Right ventricle myocardium superior (tissue), 1 donor: ENCODE measurements at places on chromosomes 2 and 18. TPM values are rescaled to one million over a fixed set of nuclear protein-coding genes. Genes with fewer than 3 reads are reported as not detected.

The VAMP8 gene
- 16.9 TPM for total RNA-seq

The AQP12B gene
- total RNA-seq, result not detected

The LCT gene
- not detected for total RNA-seq

The LIMS4 gene
- 2.4 TPM for total RNA-seq

The ANKRD30BL gene
- total RNA-seq, result not detected

The CELF4 gene
- 0.19 TPM for total RNA-seq
